ENCODE measurements at places on chromosomes 12 and 14. TPM values are rescaled to one million over a fixed set of nuclear protein-coding genes. Genes with fewer than 3 reads are reported as not detected.
A peak's percentile ranks its signal among the peaks of the same experiment; 100 is the strongest.

- no peaks in the 10 kb centered on the region for H3K36me3 ChIP-seq
- no peak overlapping the region for H3K4me3 ChIP-seq
Measured at GRCh38 chr12:107475900-107476299, 209.7 kb upstream of the PWP1 start.

- no peaks in the 10 kb centered on the region for H3K4me1 ChIP-seq
- peaks cover 6% of the 10 kb centered on the region for H3K36me3 ChIP-seq
- H3K4me3 ChIP-seq = no peak overlapping the region
- H3K27ac ChIP-seq = no peak overlapping the region
- H3K27me3 ChIP-seq = peaks cover 6% of the 10 kb centered on the region
Measured at GRCh38 chr12:113381220-113381619, 22.5 kb downstream of the SDS start.

GRCh38 chr12:51932218-51933076 is 19.1 kb upstream of the ACVR1B start:
- H3K36me3 ChIP-seq = peaks cover 8% of the 10 kb centered on the region
- no peak for DNase-seq
- no peak overlapping the region for H3K4me3 ChIP-seq
- H3K27ac ChIP-seq = no peak overlapping the region
- H3K4me1 ChIP-seq = peaks cover 10% of the 10 kb centered on the region

GRCh38 chr12:104583301-104583700 is 126.6 kb downstream of the CHST11 start:
- no peak overlapping the region for H3K4me3 ChIP-seq
- peaks cover 3% of the 10 kb centered on the region for H3K27me3 ChIP-seq
- H3K4me1 ChIP-seq = no peaks in the 10 kb centered on the region

DNA sequence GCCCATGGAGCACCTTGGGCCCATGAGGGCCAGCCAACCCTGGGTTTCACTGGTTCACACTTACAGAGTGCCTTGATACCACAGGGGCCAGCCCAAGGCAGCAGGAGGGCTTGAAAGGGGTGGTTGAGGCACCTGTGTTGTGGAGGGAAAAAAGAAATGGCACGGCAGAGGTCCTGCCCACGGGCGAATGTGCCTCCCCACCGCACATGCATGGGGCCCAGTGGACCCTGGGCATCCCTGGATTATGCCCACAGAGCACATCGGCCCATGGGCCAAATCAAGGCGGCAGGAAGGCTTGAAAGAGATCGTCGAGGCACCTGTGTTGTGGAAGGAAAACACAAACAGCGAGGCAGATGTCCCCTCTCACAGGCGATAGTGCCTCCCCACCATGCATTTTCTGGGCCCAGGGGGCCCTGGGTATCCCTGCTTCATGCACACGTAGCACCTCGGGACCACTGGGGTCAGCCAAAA is 378.1 kb downstream of the ALG10 start:
- H3K4me3 ChIP-seq = no peak overlapping the region
- H3K27ac ChIP-seq = no peak overlapping the region
- H3K27me3 ChIP-seq = peaks cover 3% of the 10 kb centered on the region
- no peaks in the 10 kb centered on the region for H3K36me3 ChIP-seq
- no peak for DNase-seq

DNA sequence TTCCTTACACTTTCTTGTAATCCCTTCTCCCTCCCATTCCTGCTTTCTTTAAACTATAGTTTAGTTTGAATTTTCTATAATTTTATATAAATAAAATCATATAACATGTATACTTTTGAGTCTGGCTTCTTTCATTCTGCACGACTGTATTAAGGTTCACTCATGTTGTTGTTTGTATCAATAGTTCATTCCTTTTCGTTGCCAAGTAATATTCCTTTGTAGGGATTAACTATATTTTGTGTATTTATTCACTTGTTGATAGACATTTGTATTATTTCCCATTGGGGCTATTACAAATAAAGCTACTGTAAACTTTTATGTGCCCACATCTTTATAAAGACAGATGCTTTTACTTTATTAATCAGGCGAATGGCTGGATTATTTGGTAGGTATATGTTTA is 39.4 kb upstream of the TBC1D15 start:
- no peaks in the 10 kb centered on the region for H3K36me3 ChIP-seq
- DNase-seq = no peak
- no peaks in the 10 kb centered on the region for H3K27me3 ChIP-seq
- no peak overlapping the region for H3K27ac ChIP-seq

- H3K4me3 ChIP-seq = no peak overlapping the region
- H3K27me3 ChIP-seq = peaks cover 13% of the 10 kb centered on the region
- H3K4me1 ChIP-seq = no peaks in the 10 kb centered on the region
Measured at GRCh38 chr14:102908766-102909455, 13.6 kb upstream of the AMN start.

DNA sequence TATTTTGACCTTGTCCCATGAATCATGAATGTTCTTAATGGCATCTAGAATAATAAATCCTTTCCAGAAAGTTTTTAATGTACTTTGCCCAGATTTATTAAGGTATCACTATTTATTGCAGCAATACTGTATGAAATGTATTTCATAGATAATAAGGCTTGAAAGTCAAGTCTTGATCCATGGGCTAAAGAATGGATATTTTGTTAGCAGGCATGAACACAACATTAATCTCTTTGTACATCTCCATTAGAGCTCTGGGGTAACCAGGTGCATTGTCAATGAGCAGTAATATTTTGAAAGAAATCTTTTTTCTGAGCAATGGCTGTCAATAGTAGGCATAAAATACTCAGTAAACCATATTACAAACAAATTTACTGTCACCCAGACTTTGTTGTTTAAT is 141.6 kb upstream of the RPL10L start:
- no peak overlapping the region for H3K27ac ChIP-seq
- H3K4me1 ChIP-seq = no peaks in the 10 kb centered on the region
- DNase-seq = no peak
- H3K4me3 ChIP-seq = no peak overlapping the region

SIVA1 gene
- 84.3 TPM for total RNA-seq

KRT6C gene
- not detected for total RNA-seq

TBC1D30 gene
- 3.6 TPM for total RNA-seq

DNA sequence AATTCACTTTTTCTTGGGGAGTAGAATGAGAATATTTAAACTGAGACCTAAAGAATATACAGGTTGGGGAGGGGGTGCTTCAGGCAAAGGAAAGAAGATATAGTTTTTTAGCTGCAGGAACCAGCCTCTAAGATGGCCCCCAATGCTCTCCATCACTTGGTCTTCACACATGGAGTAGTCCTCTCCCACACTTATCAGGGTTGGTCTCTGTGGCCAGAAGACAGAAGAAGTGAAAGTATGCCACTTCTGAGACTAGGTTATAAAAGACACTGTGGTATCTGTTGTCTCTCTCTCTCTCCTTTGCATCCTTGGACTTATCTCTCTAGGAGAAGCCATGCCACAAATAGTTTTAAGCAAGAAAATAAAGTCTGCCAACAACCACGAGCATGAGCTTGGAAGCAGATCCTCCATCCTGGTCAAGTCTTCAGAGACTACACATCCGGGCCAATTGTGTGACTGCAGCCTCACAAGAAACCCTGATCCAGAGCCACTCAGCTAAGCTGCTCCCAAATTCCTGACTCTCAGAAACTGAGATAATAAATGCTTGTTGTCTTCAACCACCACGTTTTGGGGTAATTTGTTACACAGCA is 18.0 kb downstream of the PUS7L start:
- H3K4me1 ChIP-seq = no peaks in the 10 kb centered on the region
- H3K27ac ChIP-seq = no peak overlapping the region

DNA sequence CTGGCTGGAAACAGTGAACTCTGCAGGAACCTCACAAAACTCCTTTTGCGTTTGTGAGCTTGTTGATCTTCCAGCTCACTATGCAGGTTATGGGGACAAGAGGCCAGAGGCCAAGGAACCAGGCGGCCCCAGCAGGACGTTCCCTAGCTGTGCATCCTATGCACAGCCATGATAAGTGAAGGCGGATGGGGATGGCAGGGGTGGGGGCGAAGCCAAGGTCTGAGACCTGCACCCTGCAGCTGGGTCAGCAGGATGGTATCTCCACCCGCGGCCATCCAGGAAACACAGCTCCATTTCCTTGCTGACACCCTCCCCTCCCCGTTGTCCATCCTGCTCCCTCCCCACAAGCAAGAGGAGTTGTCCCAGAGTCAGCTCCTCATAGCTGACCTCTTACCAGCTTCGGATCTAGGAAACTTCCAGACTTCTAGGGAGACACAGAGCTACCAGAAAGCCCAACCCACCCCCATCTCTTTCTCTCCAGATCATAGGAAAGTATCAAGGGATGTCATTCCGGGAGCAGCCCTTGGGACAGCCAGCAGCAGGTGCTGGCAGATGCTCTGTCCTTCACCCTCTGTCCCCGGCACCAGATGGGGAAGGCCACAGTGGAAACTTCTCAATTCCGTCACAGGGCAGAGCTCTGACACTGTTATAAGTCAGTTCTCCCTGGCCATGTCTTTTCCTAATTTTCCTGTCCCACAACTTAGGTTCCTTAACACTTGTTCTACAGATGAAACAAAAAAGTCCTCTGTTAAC is 9.4 kb downstream of the ZBTB39 start:
- H3K27me3 ChIP-seq = peaks cover 5% of the 10 kb centered on the region
- peaks cover 11% of the 10 kb centered on the region for H3K36me3 ChIP-seq
- peak overlapping the region; percentile 62 for H3K27ac ChIP-seq
- peaks cover 77% of the 10 kb centered on the region for H3K4me1 ChIP-seq
- no peak for DNase-seq

GRCh38 chr12:34299802-34300193 is 277.5 kb downstream of the ALG10 start:
- peaks cover 46% of the 10 kb centered on the region for H3K27me3 ChIP-seq
- no peak overlapping the region for H3K4me3 ChIP-seq
- H3K27ac ChIP-seq = no peak overlapping the region
- H3K36me3 ChIP-seq = peaks cover 63% of the 10 kb centered on the region

GRCh38 chr14:70067810-70068209 is 120.9 kb downstream of the SLC8A3 start:
- H3K4me1 ChIP-seq = no peaks in the 10 kb centered on the region
- H3K27ac ChIP-seq = no peak overlapping the region
- H3K4me3 ChIP-seq = no peak overlapping the region
- H3K27me3 ChIP-seq = peaks cover 2% of the 10 kb centered on the region

DNA sequence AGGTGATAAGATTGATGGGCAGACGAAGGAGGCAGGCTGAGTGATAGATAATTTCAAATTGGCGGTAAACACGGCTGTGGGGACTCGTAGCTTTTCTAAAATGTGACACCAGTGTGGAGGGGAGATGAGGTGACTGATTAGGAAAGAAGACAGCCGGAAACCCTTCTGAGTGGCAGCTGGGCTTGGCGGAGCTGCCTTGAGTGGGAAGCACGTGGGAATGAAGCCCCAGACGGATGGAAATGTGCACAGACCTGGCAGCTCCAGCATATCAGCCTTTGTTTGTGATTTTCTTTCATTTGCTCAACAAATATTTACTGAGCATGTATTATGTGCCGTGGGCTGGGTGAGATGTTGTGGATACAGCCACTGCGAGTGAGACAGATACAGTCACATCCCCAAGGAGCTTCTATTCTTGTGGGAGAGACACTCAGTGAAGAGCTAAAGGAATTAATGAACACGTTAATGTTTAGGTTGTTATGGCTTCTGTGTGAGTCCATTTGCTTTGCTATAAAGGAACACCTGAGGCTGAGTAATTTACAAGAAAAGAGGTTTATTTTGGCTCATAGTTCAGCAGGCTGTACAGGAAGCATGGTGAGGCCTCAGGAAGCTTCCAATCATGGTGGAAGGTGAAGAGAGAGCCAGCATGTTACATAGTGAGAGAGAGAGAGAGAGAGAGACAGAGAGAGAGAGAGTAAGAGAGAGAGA is 65.5 kb upstream of the LHX5 start:
- no peak overlapping the region for H3K27ac ChIP-seq
- DNase-seq = no peak
- no peak overlapping the region for H3K4me3 ChIP-seq
- H3K27me3 ChIP-seq = peaks cover 2% of the 10 kb centered on the region

NFATC4 gene
- total RNA-seq = 42.4 TPM

- H3K36me3 ChIP-seq = no peaks in the 10 kb centered on the region
- no peaks in the 10 kb centered on the region for H3K4me1 ChIP-seq
- no peak for DNase-seq
Measured at GRCh38 chr14:84694161-84694560, 835.8 kb upstream of the FLRT2 start.

DNA sequence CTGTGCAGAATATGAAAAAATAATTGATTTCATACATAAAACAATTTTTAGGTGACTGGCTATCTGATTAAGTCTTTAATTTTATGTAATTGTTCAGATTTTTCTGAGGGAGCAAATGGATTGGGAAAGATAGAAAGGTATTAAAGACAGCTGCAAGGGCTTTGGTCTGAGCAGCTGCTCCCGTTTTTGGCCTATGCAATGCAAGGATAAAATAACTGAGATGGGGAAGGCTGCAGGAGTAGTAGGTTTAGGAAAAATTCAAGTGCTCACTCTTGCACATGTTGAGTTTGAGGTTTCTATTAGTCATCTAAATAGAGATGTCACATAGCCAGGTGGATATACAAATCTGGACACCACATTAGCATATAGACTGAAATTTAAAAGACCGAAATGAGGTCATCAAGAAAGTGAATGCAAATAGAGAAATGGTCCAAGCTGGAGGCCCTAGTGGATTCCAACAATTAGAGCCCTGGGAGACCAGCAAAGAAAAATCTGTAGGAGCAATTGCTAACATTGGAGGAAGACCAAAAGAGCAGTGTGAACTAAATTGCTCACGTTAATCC is 144.0 kb downstream of the PPFIA2 start:
- H3K27me3 ChIP-seq = peaks cover 1% of the 10 kb centered on the region
- no peaks in the 10 kb centered on the region for H3K4me1 ChIP-seq
- H3K36me3 ChIP-seq = no peaks in the 10 kb centered on the region
- H3K4me3 ChIP-seq = no peak overlapping the region

DNA sequence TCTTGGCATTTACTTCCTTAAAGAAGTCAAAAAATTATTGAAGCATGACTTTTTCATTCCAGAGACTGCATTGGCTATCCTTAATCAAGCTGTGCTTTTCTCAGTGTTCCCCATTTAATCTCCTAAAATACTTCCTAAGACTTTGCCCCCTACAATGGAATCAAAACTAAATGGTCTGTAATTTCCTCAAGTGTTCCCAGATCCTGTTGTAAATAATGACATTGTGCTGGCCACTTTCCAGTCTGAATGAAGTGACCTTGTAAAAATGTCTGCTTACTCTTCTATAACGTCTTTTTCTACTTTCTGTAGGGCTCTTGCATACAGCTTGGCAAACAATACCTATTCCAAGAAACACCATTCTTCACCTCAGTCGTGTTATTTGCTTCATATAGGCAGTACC is 45.3 kb upstream of the MBIP start:
- H3K4me3 ChIP-seq = no peak overlapping the region
- no peak overlapping the region for H3K27ac ChIP-seq
- DNase-seq = no peak
- H3K36me3 ChIP-seq = no peaks in the 10 kb centered on the region

GRCh38 chr14:87178277-87178676 is 814.7 kb downstream of the GALC start:
- H3K27ac ChIP-seq = no peak overlapping the region
- DNase-seq = no peak
- H3K4me1 ChIP-seq = no peaks in the 10 kb centered on the region
- no peaks in the 10 kb centered on the region for H3K27me3 ChIP-seq
- H3K36me3 ChIP-seq = no peaks in the 10 kb centered on the region

GRCh38 chr12:126343321-126343720 is 1278.1 kb downstream of the AACS start:
- peaks cover 9% of the 10 kb centered on the region for H3K36me3 ChIP-seq
- H3K27me3 ChIP-seq = peaks cover 12% of the 10 kb centered on the region
- no peak for DNase-seq
- H3K4me3 ChIP-seq = no peak overlapping the region

CACNA1C gene
- total RNA-seq = 11.1 TPM

PRR4 gene
- 3.7 TPM for total RNA-seq

Measured in endothelial cell (in vitro differentiated cells).